Foreskin keratinocyte (primary cell): ENCODE measurements at places on chromosomes 5 and 9. TPM values are rescaled to one million over a fixed set of nuclear protein-coding genes. Genes with fewer than 3 reads are reported as not detected.
A peak's percentile ranks its signal among the peaks of the same experiment; 100 is the strongest.

The FIBCD1 gene
- polyA plus RNA-seq: 2.6 and 3.4 TPM in 2 replicates

The FAM200C gene
- 1.1 and 1.7 TPM in 2 replicates for polyA plus RNA-seq

The PAX5 gene
- not detected in 2 replicates for polyA plus RNA-seq

The RNF14 gene
- polyA plus RNA-seq: 19.8 and 23.4 TPM in 2 replicates

DNA sequence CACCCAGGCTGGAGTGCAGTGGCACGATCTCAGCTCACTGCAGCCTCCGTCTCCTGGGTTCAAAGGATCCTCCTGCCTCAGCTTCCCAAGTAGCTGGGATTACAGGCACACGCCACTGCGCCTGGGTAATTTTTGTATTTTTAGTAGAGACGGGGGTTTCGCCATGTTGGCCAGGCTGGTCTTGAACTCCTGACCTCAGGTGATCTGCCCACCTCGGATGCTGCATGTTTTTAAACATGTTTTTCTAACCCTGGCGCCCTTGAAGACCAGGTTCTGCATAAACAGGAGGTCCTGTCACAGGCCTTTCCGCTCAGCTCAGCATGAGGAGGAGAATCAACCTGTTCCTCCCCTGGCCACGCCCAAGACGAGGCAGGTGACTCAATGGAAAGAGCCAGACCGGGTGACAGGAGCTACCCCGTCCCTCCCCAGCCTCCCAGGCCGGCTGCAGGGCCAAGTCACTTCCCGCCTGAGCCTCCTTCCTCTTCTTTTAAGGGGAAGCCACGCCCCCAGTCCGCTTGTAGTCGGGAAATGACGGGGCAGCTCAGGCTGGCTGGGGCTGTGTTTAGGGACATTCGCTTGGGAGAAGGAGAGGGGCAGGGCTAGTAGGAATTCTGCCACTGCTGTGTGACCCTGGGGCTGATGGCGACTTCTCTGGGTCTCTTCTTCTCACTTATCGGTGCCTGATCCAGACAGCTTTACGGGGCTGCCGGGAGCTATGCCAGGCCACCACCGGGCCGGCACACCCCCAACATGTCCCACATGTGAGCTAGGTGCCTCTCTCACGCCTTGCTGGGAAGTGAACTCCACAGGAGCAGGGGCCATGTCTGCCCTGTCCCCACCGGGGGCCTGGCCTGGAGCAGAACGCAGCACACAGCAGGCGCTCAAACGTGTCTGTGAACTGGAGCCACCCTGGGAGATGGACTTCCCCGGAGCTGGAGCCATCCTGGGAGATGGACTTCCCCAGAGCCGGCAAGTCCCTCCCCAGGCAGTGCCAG, 6.1 kb downstream of the NOTCH1 start:
- DNase-seq: peak; percentile 80

- no peak for DNase-seq
These were observed 479.4 kb downstream of the AGTPBP1 start for GRCh38 chr9:85262333-85262732.

DNA sequence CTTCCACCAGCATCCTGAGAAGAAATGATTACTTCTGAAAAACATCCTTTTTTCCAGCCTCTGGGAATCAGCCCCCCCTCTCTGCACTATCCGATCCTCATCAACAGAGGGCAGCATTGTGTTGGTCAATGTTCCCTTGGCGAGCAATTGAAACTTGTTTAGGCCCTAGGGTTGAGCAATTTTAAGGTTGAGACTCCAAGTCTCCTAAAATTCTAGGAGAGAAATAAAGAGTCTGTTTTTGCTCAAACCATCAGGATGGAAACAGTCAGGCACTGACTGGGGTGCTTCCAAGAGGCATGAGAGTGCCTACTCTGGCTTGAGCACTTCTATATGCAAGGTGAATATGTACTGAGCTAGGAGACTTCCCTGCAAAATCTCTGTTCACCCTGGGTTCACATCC, 12.4 kb upstream of the CYFIP2 start:
- no peak for DNase-seq

DNA sequence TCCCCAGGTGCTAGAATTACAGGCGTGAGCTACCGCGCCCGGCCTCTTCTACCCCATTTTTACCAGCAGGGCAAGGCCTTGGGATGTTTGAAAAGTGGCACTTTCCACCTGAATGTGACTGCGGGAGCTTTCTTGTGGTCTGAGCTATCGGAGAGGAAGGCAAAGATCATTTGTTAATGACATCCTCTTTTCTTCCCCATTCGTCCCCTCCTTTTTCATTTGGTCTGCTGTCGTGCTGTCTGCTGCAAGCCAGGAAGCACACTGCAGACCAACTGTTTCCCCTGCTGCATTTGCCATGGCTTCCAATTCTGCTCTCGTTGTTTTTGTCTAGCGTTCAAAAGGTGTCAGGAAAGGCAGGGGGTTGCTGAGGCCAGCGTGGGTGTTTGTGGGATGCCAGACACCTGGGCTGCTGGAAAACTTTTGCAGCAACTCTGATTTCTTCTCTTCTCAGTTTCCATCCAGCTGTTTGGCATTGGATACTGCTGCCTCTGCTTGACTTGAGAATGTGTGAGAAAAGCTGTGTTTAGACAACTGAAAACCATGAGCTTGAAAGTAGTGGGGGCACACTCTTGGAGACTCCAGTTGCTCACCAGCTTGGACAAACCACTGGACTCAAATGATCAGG, 196.4 kb upstream of the MSX2 start:
- no peak for DNase-seq

- no peak for DNase-seq
These were observed 105.0 kb downstream of the FGF18 start for GRCh38 chr5:171524466-171524865.

DNA sequence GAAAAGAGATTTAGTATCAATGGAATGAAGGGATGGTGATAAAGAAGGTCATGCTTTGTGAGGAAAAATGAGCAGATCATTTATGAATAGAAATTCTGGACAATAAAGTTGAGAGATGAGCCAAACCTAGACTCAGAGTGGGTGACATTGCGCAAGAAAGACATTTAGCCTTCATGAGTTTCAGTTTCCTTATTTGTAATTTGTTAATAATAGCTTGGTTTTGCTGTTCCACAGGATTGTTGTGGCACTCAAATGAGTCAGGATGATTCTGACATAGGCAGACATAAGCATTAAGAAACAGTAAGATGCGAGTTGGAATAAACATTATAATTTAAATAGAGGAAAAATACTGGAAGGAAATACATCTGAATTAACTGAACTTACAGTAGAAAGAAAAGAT, 34.8 kb downstream of the ITGA2 start:
- DNase-seq: peak; percentile 84

GRCh38 chr5:116423141-116423540, 151.5 kb downstream of the SEMA6A start:
- no peak for DNase-seq
